RCC 7860 (cell line): ENCODE measurements at places on chromosomes 4 and X.

DNA sequence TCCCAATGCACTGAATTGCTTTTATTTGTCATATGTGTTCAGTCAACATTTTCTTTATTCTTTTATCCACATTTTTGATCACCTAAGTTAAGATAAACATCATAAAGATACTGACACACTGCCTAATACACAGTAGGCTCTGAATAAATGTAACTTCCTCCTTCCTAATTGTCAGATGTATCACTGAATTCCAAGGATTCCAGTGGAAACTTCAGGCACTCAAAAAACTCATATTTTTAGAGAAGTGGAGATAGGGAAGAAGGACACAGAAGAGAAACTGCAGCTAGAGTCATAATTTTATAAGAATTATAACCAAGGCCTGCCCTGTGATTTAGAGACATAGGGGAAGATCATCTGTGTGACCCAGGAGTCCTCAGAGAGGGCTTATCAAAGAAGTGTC, 753.3 kb downstream of the ADGRL3 start:
- no peak for DNase-seq

DNA sequence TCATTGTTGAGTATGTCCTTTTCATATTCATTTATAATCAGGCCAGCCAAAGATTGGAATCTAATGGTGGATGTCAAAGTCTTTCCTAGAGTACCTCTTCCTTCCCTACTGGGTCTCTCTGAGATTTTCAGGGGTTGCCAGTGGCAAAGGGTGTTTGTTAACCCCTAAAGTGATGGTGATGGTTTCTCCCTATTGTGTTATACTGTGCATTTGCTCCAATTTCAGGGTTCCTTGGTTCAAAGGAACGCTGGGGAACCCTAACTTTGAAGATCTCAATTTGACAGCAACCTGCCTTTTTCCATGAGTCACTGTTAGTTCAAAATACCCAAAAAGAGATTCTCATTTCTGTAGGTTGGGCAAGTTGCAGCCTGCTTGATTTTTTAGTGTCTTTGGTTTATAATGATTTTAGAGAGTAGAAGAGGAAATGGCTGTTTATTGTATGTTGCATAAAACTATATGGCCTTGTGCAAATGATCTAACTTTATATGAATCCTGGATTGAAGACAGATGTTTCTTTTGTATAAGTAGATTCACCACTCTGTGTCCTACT, 23.0 kb downstream of the GAB1 start:
- no peak for DNase-seq

DNA sequence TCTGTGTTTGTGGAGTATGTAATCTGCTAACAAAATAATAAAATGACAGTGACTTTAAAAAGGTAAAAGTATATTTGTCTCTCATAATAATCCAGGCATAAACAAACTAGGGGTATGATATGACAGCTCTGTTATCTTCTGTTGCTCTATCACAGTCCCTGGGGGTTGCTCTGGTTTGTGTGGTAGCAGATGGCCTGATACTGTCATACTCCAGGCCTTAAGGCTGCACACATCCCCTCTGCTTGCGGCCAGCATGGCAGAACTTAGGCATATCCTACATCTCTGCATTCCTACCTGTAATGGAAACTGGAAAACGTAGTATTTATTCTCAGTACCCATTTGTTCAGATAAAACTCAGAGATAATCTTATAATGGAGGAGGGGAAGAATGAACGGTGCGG, 117.9 kb upstream of the HAND2 start:
- DNase-seq: no peak

DNA sequence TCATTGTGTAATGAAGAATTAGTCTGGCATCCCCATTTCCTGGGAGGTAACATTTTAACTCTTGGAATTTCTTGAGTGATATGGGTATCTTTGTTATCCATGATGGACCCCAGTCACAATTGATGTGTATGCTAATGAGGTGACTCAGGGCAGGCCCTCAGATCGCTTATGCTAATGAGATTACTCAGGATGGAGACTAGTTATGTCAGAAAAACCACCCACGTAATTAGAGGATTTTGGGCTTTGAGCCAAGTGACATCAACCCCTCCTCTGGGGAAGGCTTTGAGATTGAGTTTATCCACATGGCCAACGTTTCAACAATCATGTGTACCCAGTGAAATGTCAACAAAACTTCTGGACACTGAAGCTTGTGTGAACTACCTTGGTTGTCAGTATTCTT, 772.7 kb downstream of the STPG2 start:
- no peak for DNase-seq

DNA sequence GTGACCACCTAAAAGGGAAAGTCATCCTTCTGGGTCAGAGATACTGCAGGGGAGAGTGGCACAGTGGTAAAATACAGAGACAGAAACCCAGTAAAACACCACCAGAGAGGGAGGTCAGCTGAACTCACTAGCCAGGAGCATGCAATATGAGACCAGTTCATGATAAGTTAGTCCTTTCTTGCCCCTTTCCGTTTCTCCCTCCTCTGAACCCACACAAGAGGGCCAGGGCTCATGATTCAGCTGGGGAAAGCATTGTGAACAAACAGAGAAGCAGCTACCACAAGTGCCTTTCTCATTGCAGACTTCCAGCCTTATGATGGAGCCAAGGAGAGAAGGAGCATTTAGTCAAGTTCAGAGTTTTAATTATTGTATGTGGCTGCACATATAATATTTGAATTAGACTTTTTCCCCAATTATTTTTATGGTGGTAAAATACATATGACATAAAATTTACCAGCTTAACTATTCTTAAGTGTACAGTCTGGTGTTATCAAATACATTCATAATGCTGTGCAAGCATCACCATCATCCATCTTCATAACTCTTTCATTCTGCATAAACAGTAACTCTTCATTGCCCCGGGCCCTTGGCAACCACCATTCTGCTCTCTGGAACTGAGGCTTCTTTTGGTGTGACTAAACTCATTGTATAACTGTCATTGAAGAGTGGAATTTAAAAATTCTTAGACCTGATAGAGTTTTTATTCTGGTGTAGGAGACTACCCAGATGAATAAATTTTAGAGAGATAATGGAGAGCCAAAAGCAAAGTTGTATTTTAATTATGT, 114.6 kb downstream of the DDIT4L start:
- no peak for DNase-seq

GRCh38 chrX:119871245-119871598, 311 bp downstream of the RNF113A start:
- no peak for DNase-seq

DNA sequence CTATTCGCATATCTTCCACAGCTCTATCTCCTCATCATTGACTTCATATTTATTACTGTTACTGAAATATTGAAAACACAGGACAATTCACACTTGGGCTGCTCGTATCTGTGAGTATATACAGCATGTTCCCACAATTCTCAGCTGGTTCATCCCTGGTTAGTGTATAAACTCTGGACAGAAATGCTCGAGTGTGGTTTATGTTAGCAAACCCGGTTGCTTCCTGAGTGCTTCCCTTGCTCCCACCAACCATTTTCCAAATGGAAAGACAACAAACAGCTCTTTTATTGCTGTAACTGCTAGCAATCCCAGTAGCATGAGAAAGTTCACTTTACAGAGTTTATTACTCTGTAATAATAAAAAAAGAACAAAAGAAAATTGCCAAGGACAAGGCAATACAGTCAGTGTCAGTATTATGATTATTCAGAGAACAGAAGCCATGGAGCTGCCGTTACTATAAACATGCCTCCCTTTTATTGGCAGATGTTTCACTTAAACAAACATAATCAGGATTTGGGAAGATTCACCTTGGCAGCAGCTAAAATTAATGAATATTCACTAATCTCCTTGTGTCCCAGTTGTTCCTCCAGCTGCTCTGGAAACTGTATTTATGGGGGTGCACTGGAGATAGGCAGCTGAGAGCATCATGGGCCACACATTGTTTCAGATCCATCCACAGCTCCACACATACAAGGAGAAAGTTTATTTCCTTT, 134.1 kb upstream of the GUCY1A1 start:
- no peak for DNase-seq

- no peak for DNase-seq
Observed at GRCh38 chr4:42923431-42923830, 30.9 kb downstream of the GRXCR1 start.

GRCh38 chrX:13670197-13670596, 17.3 kb downstream of the TCEANC start:
- no peak for DNase-seq

DNA sequence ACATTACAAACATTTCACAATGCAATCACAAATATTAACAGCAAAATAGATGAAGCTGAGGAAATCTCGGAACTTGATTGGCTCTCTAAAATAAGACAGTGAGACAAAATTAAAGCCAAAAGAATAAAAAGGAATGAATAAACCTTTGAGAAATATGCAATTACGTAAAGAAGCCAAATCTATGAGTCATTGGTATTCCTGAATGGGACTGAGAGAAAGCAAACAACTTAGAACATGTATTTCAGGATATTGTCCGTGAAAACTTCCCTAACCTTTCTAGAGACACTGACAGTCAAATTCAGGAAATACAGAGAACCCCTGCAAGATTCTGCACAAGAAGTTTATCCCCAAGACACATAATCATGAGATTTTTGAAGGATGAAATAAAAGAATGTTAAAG, 48.4 kb upstream of the SPANXN2 start:
- no peak for DNase-seq

DNA sequence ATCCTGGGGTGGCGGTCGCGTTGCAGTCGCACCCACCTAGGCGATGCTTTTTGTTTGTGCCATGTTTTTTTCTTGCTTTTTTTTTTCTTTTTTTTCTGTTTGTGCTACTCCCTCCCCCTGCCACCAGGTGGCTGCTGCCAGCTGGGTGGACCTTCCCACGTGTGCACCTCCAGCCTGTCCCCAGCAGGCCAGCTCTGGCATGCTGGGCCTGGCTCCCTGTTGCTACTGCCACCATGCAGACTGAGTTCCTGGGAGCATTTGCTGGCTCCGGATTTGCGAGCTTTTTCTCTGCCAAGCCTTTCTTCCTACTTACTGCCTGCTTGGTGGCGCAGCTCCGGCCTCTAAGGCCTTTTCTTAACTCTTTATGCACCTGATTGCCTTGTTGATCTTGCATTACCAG, 161.2 kb upstream of the WDFY3 start:
- DNase-seq: no peak

DNA sequence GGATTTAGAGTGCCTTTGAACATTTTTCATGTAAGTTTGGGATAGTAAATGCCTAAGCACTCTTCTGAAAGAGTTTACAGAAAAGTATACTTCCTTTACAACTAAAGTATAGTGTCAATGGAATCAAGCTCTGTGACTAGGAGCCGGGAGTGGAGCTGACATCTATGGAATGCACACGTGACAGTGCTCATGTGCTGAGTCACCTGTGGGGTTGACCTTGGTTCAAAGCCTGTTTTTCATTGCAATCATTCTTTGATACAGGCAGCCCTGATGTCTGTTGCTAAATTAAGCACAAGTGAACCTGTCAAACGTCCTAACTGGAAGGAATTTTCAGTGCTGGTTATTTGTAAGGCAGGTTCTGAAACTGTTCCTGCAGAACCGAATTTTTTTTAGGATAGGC, 82.5 kb downstream of the GPAT3 start:
- DNase-seq: peak; percentile 53

DNA sequence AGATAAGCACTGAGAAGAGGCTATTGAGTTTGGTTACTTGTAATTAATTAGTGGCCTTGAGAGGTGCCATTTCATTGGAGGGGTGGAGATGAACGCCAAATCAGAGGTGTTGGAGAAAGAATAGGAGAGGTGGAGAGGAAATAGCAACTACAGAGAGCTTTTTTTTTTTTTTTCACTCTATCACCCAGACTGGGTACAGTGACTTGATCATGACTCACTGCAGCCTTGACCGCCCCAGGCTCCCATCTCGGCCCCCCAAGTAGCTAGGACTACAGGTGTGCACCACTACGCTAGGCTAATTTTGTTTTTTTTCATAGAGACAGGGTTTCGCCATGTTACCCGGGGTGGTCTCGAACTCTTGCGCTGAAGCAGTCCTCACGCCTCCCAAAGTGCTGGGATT, 5.2 kb downstream of the NHS start:
- no peak for DNase-seq

DNA sequence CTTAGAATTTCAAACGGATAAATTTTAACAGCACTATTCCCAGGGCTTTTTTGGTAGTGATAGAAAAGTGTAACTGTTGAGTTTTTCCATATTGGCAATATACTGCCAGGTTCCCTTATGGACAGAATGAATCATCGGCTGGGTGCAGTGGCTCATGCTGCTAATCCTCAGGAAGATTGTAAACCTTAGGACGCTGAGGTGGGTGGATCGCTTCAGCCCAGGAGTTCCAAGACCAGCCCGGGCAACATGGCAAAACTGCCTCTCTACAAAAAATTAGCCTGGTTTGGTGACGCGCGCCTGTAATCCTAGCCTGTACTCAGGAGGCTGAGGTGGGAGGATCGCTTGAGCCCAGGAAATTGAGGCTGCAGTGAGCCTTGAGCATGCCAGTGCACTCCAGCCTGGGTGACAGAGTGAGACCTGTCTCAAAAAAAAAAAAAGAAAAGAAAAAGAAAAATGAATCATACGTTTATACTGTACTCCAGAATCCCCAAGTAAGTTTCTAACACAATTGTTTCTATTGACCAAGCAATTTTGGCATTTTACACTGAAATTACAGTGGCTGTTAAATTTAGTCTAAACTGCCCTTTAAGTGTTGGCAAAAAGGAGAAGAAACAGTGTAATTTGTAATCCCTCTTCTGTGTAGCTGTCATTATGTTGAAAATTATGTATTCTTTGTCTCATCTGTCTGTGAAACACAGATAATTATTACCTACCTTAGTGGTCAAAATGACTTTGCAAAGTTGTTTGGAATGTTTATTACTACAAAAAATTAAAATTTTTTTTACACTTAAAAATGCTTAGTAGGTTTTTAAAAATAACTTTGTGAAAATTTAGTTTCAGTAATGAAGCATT, 1.8 kb downstream of the SLC30A9 start:
- peak; percentile 47 for DNase-seq

DNA sequence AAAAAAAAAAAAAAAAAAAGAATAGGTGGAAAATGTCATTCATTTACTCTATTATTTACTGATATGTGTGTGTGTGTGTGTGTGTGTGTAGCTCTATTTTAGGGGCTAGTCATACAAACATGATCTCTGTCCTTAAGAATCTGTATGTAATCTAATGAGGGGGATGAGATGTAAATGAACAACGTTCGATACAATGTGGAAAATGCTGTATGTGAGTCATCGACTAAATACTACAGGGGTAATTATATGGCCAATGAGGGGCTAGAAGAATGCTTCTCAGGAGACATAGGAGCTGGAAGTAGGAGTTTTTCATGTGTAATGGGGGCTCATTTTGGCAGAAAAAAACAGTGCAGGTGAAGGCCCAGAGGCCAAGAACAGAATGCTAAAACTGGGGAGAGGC, 41.9 kb downstream of the LEF1 start:
- no peak for DNase-seq

DNA sequence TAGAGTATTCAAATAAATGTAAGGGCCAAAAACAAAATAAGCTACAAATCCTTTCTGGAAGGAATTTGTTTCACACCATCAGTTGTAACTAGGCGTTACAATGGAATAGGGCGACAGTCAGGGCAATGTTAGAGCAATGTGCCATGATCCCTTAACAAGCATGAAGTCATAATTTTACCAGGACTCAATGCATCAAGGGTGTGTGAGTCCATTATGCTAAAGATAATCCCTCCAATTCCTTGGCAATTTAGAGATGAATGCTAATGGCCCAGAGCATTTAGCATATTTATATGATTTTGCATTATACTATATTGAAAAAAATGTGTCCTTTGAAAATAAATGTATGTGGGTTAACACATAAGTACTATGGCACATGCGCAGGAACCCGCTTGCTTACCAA, 73.1 kb downstream of the GRIA2 start:
- DNase-seq: no peak

- DNase-seq: no peak
Observed at GRCh38 chr4:14559646-14560045, 442.6 kb upstream of the CPEB2 start.
